ENCODE measurements at places on chromosomes 16 and 17. TPM values are rescaled to one million over a fixed set of nuclear protein-coding genes. Genes with fewer than 3 reads are reported as not detected.

DNA sequence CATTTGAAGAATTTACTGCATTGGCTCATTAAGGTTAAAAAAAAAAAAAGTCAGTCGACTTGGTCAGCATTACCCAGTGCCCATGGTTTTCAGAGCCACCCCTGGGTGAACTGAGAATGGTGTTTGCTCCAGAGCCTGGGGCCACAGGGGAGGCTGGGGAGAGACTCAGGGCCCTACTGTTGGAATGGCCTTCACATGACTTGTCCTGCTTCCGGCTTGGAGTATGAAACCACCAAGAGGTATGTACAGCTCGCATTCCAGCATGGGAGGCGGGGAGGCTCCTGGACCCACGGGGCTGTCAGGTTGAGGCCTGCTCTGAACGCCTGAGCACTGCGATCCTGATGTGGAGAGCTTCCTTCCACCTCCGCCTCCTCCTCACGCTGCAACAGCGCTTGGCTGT lies 36.8 kb downstream of the MSI2 start:
- no peak for DNase-seq

DNA sequence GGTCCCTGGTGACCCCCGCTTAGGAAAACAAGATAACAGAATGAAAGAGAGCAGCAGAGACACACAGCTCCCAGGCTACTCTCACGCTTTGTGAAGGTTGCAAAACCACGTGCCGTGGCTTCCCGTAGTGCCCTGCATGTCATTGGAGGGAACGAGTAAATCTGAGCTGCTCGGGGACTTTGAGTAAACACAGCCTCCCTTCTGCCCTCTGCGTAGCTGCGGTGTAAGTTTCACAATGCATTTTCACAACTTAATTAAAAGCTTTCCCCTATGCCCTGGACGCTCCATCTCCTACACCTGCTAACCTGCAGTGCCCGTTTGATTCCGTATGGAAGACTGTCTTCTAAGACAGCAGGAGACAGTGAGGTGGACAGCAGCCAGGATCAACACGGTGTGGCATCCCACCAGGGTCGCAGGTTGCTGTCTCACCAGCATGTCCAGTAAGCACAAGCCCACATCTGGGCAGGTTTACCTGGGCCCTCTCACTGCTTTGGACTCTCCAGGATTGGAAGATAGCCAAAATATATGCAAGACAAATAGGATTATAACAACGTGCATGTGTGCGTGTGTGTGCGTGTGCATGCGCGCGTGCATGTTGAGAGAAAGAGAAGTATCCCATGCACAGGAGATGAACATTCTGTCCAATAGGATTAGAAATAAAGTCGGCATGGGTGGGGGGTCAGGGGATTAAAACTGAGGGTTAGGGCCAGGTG lies 116.4 kb upstream of the RCVRN start:
- no peak for DNase-seq

DNA sequence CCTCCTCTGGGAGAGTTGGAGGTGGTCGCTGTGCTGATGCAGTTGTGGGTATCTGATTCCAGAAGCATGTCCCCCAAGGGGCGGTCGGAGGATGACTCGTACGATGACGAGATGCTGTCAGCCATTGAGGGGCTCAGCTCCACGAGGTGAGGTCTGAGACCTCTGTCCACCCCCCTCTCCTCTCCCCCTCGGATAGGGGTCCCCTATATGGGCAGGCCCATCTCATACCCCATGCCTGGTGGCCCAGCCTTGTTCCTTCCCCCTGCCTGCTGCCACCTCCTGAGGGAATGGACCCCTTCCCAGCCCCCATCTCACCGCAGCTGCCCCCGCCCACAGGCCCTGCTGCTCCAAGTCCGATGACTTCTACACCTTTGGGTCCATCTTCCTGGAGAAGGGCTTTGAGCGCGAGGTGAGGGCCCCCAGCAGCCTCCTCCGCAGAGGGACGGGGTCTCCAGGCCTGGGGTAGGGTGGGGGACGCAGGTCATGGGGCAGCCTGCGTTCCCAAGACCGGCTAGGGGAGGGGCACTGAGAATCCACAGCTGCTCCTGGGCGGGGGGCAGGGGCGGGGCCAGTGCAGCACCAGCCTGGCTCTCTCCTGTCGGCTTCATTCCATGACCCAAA lies 39.2 kb downstream of the ADCY7 start:
- DNase-seq = no peak

- DNase-seq = no peak
Measured at GRCh38 chr17:78820841-78821240, 19.8 kb downstream of the USP36 start.

GRCh38 chr17:14158707-14159106 lies 78.0 kb downstream of the CDRT15 start:
- DNase-seq = no peak

DNA sequence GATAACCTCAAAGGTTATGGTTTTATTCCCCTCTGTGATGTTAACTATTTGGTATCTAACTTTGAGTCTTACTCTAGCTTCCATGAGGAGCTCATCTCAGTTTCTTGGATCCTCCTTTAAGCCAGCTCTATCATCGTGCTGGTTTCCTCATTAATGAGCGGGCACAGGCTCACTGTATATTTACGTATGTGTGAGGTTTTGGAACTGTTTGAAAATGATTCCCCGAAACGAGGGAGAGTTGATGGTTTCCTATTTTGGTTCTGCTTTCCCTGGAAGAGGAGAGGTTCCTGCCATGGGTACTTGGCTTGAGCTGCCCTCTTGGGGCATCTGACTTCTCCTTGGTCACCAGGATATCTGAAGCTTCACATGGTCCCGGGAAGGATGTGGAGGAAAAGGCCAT lies 32.7 kb upstream of the PIK3R6 start:
- no peak for DNase-seq

GRCh38 chr16:2821487-2822157 lies 4.6 kb downstream of the PRSS21 start:
- no peak for DNase-seq

GRCh38 chr16:3659251-3659650 lies 4.8 kb downstream of the DNASE1 start:
- no peak for DNase-seq

DNA sequence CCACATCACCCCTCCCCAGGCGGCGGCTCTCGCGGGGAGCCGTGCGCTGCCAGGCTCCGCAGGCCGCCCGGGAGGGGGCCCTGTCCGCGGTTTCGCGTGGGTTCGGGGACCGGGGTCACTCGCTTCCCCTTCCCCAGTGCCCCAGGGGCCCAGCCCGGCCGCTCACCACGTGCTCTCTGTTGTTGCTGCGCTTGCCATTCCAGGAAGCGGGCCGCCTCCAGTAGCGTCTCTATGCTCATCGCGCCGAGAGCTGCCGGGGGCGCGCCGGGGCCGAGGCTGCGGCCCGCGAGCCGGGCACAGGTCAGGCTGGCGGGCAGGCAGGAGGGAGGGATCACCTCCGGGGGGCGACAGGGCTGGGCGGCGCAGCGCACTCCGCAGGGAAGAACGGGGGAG lies 390 bp downstream of the MNT start:
- DNase-seq = no peak

GRCh38 chr16:84914273-84914672 lies 94.5 kb downstream of the CRISPLD2 start:
- no peak for DNase-seq

- DNase-seq = no peak
Measured at GRCh38 chr17:7885367-7886226, 3.0 kb upstream of the CHD3 start.

DNA sequence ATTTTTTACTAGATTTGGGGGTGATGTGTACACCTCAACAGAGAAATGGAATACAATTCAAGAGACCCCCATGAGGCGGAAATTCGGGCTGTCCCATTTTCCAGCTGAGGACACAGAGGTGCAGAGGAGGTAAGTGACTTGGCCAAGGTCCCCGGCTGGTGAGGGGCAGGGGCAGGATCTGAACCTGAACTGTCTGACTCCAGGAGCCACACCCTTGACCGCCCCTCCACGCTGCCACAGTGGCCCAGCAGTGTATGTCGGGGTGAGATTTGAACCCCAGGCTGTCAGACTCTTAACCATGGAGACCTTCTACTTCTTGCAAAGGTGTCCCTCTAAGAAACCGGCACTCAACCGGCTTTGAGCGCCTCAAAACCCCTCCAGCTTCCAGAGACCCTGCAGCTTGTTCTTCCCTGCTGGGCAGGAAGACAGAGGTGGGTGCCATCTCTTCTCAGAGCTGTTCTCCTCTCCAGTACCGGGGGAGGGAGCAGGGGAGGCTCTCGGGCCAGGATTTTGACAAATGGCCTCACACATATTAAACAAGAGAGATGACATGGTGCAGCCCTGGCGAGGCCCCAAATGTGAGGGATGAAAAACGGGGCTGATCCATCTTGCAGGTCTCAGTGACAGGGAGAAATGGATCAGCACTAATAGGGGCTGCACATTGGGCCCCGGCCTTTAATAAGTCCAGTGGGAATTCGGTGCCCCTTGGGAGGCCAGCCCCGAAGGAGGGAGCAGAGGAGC lies 222.3 kb downstream of the GSG1L start:
- DNase-seq = no peak

Gene SCIMP
- 14.9 TPM for total RNA-seq

Gene NOTUM
- total RNA-seq = not detected

Gene CCL17
- not detected for total RNA-seq

Gene SLC7A6
- total RNA-seq = 92.1 TPM
